SK-MEL-5 (cell line): ENCODE measurements at places on chromosomes 1 and 21. TPM values are rescaled to one million over a fixed set of nuclear protein-coding genes. Genes with fewer than 3 reads are reported as not detected.

DNA sequence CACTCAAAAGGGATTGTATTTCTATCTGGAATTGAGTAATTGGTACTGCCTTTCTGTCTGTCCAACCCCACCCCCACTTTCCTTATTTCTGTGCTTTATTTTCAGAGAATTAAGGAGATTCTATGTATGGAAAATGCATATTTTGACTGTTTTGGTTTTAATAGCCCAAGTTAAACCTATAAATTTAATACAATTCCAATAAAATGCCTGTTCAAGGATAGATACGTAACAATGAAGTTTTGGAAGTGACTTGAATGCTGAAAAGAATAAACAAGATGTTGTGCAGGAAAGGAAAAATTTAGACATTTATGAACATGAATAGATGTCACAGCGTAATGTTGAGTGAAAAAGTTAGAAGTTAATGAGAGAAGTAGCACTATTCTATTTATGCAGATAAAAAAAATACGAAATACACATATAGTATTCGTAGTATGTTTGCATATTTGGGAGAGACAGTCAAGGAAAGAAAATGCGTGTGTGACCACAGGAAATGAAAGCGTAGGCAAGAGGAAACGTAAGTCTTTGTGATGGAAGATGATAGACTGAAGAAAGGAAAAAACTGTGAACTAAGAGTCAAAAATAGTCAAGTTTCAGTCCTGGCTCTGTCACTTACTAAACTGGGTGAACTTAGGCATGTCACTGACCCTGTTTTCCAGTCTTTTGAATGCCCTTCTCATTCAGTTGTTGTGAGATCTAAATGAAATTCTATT lies 62.1 kb downstream of the MEF2D start:
- DNase-seq = no peak

DNA sequence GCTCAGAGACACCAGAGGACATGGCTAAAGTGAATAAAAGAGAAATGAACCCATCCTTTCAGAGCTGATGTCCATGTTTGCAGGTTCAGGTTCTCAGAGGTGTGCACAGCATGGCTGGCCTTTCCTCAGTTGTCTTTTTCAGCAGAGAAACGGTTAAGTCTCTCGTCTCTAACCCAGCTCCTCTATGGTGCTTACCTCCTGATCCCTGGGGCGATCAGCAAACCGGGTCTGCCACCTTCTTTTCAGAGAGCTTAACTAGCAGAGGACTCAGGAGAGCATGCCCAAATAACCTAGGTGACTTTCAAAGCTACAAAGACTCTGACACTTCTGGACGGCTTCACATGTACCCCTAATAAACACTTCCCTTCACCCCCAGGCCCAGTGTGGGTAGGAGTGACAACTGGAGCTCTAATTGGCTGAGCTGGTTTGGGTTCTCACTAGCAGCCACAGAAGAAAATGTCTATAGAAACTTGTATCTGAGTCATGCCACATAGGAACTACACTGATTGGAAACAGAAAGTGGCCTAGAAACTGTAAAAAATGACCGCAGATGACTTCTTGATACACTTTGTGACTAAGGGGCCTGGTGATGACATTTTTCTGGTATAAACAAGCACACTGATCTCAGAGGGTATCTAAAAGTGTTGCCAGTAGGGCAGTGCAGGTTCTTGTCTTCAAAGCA lies at the start of gene AIM2:
AIM2 (minus strand) TSS at position 329 of the 682 bp plus-strand sequence. CDS start 3,267 bp downstream, outside the sequence.
- DNase-seq = peak; percentile 33

GRCh38 chr1:16924919-16925477 lies 3.3 kb downstream of the CROCC start:
- DNase-seq = no peak

The ADORA3 gene
- not detected in 2 replicates for total RNA-seq

DNA sequence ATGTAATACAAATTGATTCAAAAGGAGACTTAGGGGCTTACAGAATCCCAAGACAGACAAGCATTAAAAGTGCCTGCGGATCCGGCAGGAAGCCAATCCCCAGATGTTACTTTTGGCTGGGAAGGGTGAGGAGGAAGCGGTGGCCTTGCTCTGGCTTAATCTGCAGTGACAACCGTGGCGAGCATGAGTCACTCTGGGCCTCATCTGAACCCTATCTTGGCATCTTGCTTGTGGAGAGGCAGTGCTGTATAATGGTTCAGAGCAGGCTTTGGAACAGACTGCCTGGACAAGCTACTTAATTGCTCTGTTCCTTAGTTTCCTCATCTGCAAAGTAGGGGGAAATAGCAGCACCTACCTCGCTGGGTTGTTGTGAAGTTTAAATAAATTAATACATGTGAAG lies 74.1 kb downstream of the XCL2 start:
- no peak for DNase-seq

DNA sequence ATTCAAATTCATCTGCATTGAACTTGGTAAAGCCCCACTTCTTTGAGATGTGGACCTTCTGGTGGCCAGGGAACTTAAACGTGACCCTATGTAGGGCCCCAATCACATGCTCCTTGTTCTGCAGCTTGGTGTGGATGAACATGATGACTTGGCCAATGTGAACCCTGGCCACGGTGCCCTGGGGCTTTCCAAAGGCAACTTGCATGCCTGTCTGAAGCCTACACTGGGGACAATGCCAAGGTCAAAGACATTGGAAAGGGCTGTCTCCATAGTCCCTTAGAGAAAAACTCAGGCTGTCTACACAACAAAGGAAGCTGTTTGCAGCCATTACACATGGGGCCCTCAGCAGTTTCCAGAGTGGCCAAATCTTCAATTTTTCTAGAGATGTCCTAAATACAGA lies 8.9 kb upstream of the VPS13D start:
- DNase-seq = no peak

The GCSAML gene
- 0.32 and 0.43 TPM in 2 replicates for total RNA-seq

The SLAMF9 gene
- 13.6 and 17.9 TPM in 2 replicates for total RNA-seq

GRCh38 chr1:67626090-67626860 lies 58.7 kb upstream of the GADD45A start:
- peak; percentile 84 for DNase-seq

GRCh38 chr1:153569465-153569864 lies 3.8 kb upstream of the S100A2 start:
- DNase-seq = no peak

GRCh38 chr21:29007810-29008209 lies 11.3 kb downstream of the RWDD2B start:
- no peak for DNase-seq

DNA sequence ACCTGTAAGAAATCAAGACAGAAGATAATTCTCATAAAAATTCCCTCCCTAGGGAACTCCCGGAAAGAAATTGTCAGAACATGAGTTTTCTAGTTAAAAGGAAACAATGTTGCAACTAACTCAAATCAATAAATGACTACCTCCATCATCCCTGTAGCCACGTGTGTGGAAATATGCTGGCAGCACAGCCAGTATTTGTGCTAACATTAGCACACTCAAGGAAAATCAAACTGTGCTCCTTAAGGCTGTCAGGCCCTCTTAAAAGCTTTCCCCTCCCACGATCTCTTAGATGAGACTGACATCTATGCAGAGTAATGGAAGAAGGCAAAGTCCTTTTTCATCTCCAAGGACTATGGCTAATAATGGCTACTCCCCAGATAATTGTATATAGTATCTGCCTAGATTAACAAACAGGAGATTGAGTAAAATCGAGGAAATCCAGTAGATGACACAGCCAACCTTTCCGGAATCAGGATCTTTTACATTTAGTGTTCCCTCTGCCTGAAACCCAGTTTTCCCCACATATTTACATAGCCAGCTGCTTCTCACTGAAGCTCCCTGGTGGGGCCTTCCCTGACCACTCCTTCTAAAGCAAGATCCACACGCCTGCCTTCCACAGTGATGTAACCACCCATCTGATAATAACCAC lies 50.9 kb upstream of the NR5A2 start:
- no peak for DNase-seq

- peak; percentile 47 for DNase-seq
Measured at GRCh38 chr1:151547119-151547899, 7.2 kb downstream of the TUFT1 start.

The ZFP69B gene
- total RNA-seq = 3.3 and 3.4 TPM in 2 replicates

- DNase-seq = no peak
Measured at GRCh38 chr1:41372600-41372993, 11.4 kb downstream of the FOXO6 start.

The RGL1 gene
- total RNA-seq = 5.9 and 6.0 TPM in 2 replicates

GRCh38 chr1:192059407-192059806 lies 98.9 kb upstream of the RGS18 start:
- no peak for DNase-seq
